AG08395 (cell line): ENCODE measurements at places on chromosomes 16 and 17.
A peak's percentile ranks its signal among the peaks of the same experiment; 100 is the strongest.

GRCh38 chr16:28924399-28924761, 658 bp downstream of the RABEP2 start:
- DNase-seq: no peak

DNA sequence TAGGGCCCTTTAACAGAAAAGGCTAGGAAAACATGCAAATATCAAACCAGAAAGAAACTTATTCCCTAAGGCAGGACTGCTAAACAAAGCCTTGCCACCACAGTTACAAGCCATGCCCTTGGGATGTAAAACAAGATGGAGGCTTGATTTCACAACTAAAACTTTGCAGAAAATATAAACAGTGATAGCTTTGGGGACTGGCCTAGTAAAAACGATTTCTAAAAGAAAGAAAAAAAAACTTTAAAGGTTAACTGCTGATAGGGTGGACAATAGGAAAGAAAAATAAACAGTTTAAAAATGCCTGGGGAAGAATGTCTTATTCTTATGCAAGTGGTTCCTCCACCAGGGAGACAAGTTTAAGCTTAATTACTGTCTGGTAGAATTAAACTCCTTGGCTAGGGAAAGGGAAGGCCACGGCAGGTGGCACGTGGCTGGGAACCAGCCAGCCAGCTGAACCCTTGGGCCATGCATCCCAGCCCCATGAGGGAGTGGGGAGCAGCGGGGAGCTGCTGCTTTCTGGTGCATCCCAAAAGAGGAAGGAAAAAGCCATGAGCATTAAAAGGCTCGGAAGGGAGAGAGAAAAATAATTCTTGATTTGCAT, 10.7 kb upstream of the TMC5 start:
- DNase-seq: no peak

DNA sequence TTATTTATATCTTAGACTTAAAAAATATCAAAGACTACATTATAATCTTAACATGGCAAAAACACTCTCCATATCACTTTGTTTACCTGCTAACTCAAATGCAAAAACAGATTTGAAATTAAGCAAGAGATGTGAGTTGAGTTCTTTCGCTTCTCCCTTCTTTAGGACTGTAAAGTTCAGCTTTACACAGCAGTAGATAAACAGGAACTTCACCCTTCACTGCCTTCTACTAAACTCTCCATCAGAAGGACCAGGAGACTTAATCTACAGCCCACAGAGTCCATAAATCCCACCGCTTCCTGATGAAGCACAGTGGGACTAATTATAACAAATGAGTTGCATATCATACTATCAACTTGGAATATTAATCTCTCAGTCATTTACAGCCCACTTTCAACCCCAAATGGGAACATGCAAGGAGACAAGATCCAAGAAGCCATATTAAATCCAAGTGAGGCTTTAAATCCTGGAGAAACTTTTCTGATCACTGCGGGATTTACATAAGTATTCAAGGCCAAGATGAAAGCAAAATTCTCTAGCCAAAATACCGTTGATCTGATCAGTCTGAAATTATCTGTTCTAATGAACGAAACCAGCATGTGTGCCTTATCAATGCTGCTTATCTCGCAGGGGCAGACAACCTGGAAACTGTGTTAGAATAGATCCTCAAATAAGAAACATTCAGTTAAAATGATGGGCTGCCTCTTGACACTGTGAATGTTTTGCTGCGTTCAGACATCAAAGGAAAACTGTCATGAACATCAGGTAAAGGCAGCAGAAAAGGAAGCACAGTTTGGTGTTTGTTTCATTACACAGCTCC, 1.6 kb downstream of the AMFR start:
- DNase-seq: no peak

DNA sequence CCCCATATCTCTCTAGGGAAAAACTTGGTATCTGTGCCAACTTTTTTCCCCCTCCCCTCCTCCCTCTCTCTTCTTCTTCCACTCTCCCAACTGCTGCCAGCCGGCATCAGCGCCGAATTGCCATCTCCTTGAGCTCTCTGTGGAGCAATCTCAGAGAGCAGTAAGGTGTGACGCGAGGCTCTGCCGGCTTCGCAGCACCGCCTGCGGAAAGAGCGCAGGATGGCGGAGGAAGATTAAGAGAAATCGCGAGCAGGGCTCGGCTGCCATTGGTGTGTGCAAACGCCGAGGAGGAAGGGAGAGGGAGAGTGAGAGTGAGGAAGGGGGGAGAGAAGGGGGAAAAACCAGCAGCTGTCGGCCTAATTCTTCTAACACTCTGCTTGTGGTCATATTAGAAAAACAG, 44.2 kb downstream of the NEUROD2 start:
- no peak for DNase-seq

DNA sequence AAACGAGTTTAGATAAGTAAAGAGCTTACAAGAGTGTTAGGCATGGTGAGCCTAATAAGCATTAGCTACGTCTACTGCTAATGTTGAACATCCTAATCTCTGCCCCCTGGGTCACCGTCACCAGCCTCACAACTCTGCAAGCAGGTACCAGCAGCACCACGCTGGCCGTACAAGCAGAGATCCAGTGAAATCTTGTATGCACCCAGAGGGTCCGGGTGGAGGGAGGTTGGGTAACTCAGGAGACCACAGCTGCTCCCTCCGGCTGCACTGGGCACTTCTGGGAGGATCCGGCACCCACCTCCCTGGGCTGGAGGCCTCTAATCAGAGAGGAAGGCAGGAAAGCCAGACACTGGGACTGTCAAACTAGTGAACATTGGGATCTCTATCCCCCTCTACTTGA, 8.4 kb upstream of the OR1F1 start:
- no peak for DNase-seq

- peak; percentile 92 for DNase-seq
Observed at GRCh38 chr17:16286009-16286946, 67.0 kb downstream of the CENPV start.

DNA sequence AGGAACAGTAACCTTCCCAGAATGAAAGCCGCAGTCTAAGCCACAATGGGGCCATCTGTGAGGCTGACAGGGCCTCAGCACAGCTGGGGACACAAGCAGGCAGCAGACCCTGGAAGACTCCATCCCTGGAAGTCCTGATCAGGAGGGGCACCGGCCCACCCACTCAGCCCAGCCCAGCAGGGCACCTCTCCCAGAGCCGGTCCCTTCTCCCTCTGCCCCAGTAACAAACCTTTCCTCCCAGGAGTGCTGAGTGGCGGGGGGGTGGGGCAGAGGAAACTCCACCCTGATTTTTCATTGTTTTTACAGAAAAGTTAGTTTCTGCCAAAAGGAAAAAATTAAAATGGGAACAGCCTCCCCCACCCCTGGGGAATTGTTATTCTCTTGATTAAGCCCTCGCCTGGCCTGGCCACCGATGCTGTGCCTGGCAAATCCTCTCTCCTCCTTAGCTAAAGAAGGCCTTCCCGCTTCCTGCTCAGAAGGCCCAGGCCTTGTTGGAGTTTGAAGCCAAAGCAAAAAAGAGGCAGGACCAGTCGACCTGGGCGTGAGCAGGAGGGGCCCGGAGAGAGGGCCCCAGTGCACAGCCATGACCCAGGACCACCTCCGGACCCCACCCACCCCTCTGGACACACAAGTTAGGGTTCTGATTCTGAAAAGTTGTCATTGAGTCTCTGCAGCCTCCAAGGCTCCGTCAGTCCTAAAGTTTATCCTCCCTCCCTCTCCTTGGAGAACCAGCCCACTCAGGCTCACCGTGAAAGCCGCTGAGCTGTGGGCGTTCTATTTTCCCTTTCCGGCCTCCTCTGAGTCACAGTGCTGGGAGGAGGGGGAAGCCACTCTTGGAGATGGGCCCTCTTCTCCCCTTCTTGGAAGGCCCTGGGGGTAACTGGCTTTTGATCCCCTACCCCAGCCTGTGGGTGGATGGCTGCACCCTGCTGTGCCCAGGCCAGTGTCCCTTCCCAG, 128.4 kb upstream of the TNRC6C start:
- DNase-seq: peak; percentile 86

- no peak for DNase-seq
Observed at GRCh38 chr17:80507965-80508364, 31.6 kb upstream of the NPTX1 start.

DNA sequence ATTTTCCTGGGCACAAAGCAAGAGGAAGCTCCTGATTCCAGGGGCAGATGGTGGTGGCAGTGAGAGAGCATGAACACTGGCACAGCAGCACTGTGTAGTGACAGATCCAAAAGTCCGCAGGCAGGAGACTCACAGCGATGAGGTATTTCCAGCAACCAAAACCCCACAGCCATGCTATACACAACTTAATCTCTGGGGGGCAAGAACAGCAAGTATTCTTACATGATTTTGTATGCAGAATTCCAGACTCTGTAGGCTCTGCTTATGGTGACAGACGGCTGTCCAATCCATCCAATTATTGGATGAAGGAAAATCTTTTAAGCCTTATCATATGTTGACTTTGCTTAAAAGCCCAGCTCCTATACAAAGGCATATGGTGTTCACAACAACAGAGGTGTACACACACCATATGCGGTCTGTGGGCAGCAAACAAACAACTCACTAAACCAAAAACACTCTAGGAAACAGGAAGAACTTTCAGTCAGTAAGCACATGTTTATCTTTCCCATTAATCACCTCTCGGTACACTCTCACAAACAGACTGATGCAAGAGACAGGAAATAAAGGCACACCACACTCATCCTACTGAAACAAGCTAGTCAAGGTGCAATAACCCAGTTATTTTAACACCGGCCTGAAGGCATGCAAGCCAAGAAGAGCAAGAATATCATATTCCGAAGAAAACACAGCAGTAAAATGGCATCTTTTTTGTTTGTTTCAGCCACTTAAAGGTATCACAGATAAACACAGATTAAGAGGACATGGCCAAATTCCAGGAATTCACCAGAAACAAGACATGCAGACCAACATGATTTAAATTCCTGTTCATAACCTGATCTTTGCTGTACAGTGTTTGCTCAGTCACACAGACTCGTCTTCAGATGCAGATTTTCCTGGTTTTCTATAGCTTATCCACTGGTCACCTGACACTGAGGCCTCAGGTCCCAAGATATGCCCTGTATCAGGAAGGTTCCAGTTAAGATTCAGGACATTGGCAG, 47.8 kb downstream of the ERN1 start:
- peak; percentile 49 for DNase-seq

DNA sequence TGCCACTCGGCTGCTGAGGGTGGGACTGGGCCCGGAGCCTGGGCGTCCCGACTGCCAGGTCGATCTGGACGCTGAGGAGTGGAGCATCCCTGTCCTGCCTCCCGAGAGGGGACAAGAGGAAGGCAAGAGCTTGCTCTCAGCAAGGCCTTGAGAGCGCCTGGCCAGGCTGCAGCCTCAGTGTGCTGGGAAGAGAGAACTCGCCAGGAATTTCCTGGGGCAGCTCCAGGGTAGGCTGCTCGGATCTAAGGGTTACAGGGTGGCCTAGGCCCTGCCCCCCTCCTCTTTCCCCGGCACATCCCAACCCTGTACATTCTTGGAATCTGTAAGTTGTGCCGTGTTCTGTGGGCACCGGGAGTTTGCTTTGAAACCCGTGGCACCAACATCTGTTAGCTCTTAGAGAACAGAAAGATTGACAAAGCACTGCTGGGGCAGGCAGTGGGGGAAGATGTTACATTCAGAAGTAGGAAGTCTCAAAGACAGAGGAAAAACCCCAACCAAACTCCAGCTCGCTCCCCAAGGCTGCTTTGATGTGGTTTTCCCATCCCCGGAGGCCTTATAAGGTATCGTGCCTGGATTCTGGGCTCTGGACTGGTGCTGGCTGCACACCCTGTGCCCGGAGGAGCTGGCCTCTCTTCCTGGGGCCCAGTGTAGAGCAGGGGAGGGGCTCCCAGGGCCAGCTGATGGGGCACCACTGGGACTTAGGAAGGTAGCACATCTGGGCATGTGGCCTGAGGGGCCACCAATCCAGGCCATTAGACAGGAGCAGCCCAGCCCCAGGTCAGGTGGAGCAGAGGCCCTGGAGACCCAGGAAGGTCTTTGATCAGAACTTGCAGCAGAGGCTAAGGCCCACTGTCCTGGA, 55.2 kb downstream of the NKD1 start:
- DNase-seq: peak; percentile 79

- peak; percentile 47 for DNase-seq
Observed at GRCh38 chr16:15897834-15898254, 9.4 kb upstream of the CEP20 start.

DNA sequence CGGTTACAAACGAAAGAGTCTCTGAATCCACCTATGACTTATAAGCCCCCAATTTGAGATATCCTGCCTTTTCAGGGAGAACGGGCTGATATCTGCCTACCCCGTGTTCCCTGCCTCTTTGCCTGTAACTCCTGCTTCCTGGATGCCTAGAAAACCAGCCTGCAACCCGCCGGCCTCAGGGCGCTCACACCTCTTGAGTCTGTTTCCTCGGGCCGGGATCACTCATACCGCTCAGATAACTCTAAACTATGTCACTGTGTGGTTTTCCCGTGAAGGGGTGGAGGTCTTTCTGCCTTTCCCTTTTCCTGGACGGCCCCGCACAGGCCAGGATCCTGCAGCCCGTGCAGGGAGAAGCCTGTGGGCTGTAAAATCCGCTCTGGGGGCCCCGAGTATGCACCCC, 10.4 kb downstream of the RPUSD1 start:
- DNase-seq: no peak

DNA sequence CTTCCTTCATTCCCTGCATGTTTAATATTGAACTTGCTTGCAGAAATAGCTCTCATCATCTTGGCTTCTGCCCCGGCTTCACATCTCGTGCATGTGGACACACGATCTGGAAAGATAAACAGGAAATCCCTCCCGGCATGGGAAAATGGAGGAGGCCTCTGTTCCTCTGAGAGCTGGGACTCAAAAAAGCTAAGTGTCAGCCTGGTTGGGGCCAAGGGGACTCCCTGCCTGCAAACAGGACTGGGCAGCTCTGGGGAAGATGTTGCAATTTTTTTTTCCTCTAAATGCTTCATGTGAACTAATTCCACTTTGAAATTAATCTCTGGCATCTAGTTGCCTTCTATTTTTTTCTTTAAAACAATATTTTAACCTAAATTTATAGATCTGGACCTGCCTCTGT, 24.8 kb downstream of the ITPRIPL2 start:
- peak; percentile 86 for DNase-seq

DNA sequence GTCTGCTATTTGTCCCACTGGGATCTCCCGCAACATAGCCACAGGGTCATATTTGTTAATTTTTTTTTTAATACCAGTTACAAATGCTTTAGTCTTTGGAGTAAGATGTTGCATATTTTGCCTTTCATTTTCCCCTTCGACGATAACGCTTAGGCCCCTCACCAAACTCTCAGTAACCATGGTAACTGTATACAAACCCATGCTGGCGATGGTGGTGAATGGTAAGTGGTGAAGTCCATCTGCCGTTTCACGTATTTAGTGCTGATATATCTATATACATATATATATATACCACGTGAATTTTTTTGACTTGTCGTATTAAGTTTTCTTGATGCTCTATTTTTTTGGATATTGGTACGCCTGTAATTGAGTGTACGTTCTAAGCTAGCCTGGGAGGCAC, 263.7 kb downstream of the RBFOX1 start:
- no peak for DNase-seq

DNA sequence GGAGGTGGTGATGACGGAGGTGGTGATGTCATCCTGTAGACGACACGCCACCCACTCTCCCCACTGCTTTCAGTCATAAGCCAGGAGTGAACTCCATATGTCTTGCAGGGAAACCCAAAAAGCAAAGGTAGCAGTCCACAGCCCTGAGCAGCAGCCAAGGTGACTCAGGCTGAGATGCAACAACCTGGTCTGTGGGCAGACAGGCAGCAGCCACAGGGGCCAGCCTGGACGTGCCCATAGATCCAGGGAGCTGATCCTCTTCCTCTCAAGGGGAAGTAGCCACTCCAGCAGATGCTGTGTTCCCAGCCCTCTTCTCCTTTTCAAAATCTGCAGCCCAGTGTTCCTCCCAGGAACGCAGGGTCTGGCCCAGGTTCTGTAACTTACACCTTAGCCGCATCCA, 17.3 kb upstream of the CIITA start:
- DNase-seq: no peak

- DNase-seq: no peak
Observed at GRCh38 chr17:55903028-55903690, 152.3 kb downstream of the PCTP start.
